NCI-H524 treated with DMSO at 0.1 percent for 48 hours (cell line): ENCODE measurements at places on chromosomes 2 and 18.

DNA sequence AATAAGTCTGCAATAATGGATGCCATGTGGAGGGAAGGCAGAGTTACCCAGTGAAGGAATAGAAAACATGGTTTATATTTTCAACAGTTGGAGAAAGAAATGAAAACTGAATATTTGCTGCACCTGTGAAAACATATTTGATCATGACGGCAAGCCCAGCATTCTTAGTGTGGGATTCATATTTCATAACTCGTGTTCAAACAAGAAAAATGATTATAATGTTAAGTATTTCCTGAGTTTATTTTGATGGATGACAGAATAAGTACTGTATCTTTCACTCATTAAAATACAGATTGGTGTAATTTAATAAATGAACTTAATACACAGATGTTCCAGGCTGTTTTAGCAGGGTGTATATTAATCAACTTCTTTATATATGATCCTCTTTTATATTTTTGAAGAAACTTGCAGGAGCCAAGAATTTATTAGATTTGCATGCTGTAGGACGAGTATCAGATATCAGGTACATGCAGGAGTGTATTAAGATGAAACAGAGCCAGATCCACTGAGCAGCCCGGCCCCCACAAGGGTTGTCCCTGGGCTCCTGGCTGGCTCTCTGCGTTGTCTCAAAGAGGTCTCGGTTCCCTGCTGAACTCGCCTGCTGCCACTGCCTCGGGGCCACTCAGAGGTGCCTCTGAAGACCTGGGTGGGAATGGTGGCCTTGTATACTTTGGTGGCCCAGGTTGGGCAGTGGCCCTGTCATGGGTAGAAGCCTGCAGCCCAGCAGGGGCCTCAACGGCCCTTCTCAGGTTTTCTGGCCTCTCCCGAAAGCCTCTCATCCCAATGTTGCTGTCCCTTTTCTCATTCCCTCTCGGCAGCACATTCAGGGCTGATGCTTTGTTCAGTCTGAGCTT is 95.0 kb upstream of the LDAH start:
- no peak for DNase-seq

- no peak for DNase-seq
These were observed 18.0 kb downstream of the MALL start for GRCh38 chr2:110097506-110098220.

DNA sequence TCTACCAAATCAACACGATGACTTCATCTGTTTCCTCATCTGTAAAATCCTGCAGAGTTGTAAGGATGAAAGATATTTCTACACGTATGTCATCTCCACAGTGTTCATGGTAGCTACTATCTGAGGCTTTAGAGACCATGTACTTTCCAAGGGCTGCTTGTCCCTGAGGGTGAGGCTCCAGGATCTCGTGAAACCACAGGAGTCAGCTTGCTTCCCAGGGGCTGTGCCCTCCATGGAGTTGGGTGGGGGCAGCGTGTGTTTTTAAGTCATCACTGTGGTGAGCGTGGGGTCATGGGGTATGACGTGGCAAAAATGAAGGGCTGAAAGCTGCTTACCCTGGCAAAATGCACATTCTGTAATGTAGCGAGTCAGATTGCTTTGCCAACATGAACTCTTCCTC is 81.6 kb downstream of the ASAP2 start:
- no peak for DNase-seq

DNA sequence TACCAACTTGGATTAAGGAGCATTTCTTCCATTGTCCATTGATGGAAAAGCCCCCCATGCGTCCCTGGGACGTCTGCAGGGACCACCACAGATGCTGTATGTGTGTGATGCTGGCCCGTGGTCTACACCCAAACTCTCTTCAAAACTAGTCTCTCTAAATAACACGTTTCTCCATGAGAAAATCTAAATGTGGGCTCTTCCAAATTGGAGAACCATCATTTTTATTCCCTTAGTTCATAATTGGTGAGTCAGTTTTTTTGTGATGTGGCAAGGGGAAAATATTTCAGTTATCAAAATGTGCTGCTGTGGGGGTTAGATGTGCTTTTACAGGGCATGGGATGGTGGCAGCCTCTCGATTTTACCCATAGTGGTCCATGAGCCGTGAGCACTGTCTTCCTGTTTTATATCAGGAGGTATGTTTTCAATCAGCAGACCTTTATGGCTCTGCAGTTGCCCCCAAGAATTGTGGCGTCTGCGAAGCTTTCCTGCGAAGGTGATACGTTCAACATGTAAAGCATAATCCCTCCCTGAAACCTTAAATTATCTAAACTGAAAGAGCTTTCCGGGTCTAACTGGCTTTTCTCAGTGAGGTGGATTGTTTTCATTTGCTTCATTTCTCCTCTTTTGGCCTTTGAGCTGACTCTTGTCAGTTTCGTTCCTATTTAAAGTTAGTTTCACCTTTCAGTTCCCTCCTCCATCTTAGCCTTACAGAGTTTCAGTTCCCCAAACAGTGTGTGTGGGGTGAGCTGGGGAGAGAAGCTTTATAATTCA is 78.4 kb downstream of the SETBP1 start:
- no peak for DNase-seq

DNA sequence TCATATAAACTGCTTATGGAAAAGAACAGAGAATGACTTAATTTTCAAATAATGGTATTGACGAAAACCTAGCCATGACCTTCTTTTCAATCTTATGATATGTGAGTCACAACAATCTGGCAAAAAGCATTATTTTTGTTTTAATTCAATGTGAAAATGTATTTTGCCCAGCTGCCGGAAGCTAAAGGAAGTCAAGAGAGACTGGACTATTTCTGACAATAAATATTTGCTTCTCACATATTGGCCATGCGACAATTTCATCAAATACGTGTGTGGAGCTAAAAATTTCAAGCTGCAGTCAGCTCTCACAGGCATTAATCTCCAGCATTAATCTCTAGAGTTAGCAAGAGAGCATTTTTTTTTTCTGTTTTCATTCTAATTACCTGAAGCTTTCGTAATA is 881.0 kb downstream of the CPS1 start:
- no peak for DNase-seq

DNA sequence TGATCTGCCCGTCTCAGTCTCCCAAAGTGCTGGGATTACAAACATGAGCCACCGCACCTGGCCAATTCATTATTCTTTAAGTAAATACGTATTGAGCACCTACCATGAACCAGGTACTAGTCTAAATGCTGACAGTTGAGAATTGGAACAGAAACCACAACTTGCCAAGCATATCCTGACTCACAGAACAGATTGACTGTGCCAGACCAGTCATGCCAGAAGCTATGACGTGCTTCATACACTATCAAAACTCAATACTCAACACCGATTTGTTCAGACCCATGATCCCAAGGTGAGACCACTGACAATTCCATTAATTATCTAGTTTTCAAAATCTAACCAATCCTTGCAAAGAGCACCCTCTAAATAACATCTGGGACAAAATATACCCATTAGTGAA is 148.6 kb downstream of the B3GNT2 start:
- no peak for DNase-seq

DNA sequence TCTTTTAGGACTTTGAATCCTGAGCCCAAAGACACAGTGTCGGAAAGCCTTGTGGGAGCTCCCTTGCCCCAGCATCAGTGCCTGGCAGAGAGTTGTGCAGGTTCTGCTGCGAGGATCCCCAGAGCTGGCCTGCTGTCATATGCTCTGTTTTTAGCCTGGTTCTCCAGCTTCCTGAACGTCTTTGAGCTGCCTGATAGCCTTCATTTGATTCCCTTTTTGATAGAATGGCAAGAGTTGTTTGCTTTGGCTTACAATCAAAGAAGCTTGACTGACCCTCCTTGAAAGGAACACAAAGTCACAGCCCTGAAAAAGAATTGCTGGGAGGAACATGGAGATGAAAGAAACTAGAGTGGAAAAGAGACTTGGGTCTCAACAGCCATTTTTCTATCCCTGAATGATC is 95.4 kb downstream of the C1QL2 start:
- no peak for DNase-seq

GRCh38 chr2:175282300-175282699 is 100.8 kb upstream of the ATP5MC3 start:
- peak; percentile 55 for DNase-seq

GRCh38 chr2:95342556-95343320 is 45.6 kb downstream of the KCNIP3 start:
- no peak for DNase-seq

- DNase-seq = no peak
These were observed 40.1 kb downstream of the GTF3C3 start for GRCh38 chr2:196759378-196759706.

GRCh38 chr2:29749843-29750242 is 171.5 kb downstream of the ALK start:
- DNase-seq = peak; percentile 96

GRCh38 chr2:151765760-151766410 is 31.6 kb upstream of the NEB start:
- no peak for DNase-seq

- no peak for DNase-seq
These were observed 1.7 kb downstream of the EGR4 start for GRCh38 chr2:73291461-73292315.

DNA sequence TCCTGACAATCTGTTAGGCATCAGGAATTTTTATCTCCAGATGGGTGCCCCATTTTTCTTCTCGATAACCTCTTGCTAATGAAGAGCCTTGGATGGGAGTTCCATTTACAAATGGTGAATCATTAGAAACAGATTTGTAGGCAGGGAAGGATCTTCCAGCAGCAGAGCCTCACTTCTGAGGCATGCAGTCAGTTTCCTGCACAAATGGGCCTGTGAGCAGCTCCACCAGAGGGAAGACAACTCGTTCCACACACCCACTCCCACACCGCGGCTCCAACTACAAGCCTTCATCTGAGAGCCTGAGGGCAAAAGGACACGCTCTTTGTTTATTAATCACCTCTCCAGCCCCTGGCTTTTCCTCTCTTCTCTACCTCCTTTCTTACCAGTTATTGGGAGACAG is 108.5 kb downstream of the CTAGE1 start:
- no peak for DNase-seq

GRCh38 chr18:22099925-22100324 is 69.5 kb upstream of the GATA6 start:
- DNase-seq = no peak

DNA sequence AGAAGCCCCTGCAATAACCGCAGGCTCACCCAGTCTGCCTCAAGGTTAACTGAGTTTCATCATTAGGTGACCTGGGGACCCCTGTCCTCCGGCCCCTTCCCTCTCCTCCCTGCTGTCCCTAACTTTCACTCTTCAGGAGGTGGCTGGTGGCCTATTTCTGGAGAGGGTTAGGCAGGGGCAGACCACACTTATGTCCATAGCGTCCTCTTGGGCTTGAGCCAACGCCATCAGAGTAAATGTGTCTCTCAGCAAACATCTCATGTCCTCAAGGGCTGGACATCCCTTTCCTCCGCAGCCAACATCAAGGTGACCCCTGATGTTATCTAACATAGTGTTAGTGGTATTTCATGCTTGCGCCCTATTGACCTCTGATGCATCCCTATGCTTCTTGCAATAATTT is 114.8 kb downstream of the BCL11A start:
- DNase-seq = no peak

DNA sequence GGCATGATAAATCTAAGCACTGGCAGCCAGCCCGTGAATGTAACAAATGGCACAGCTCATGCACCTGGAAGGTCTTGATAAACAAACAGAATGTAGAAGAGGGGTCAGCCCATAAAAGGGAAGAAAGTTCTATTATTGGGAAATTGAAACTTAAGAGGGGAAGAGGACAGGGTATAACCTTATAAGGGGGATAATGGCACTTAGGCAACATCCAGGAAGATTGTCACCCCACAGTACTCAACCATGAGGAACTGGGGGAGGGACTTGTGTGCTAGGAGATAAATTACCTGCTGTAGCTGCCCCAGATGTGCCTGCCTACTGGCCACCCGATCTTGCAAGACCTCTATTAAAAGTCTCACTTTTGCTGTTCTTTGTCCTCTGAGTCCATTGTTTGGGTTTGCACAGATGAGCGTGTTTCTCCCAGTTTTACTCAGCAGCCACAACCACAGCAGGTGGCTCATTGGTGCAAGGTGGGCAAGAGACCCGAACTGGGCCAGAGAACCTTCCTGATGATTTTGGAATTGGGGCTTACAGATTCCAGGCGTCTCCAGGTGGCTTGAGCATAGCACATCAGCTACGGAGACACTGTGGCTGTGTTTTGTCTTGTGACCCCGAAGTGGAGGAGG is 79.0 kb upstream of the TAF1B start:
- no peak for DNase-seq

DNA sequence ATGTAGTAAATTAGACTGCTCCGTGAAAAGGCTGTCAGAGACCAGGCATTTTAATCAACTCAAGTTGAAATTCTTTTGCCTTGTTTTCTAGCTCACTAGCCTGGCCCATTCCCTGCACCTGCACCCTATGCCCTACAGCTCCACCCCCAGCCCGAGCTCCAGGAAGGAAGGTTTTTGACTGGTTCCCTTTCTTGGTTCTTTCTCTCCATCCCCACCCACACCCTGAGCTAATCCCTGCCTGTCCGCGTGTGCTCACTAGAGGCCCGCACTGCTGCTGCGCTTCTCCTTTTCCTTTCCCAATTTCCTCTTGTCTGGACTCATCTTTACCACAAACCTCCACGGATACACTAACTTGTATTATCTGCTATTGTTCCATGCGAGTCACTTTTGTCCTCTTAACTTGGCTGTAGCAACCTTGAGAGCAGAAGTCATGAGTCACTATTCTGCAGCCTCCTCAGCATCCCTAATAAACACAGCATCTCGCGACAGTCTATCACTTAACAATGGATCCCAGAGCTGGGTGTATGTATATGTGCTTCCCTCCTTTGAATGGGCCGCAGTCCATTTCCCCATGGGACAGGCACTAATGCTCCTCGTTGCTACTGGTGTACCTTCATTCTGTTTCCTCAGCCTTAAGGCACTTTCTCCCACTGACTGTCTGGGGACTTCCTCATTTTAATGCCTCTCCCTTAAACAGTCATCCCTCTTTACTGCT is 36.5 kb downstream of the COLEC12 start:
- no peak for DNase-seq

DNA sequence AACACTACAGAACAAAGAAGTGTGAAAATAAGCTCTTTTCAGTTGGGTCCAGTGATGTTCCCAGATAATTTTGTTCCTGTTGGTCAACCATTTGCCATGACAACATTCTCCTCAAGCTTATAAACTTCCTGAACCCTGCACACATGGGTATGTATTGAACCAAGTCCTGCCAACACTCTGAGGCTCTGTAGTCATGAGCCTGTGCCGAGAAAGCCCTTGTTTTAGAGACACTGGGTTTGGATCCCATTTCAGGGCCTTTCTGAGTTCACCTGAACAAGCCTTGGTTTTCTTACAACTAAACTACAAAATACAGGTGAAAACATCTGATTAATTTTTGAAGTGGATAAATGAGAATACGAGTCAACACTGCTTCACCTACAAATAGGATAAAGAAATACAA is 38.5 kb downstream of the AKAIN1 start:
- DNase-seq = no peak
